ELF-1 (cell line): ENCODE measurements at places on chromosomes 7 and 10.

DNA sequence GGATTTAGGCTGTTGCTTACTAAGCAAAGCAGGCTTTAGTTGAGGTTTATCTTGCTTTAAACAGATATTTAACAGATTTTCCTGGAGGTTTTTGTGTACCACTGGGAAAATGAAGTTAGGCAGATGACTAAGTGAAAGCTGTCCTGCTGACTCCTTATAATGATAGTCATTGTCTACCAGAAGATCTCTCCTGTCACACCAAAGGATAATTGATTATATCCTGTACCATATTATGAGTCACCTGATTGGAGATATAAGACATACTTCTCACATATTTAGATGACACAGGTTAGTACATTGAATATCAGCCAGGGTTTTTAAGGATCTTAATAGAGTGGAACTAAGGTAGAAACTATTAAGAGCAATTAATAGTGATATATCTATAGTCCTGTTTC, 68.4 kb downstream of the PTEN start:
- DNase-seq: no peak

- DNase-seq: no peak
Measured at GRCh38 chr7:4236389-4236788, 445.7 kb upstream of the FOXK1 start.

GRCh38 chr10:110522365-110522988, 24.8 kb downstream of the DUSP5 start:
- no peak for DNase-seq

- no peak for DNase-seq
Measured at GRCh38 chr7:74051193-74051592, 23.2 kb downstream of the ELN start.

DNA sequence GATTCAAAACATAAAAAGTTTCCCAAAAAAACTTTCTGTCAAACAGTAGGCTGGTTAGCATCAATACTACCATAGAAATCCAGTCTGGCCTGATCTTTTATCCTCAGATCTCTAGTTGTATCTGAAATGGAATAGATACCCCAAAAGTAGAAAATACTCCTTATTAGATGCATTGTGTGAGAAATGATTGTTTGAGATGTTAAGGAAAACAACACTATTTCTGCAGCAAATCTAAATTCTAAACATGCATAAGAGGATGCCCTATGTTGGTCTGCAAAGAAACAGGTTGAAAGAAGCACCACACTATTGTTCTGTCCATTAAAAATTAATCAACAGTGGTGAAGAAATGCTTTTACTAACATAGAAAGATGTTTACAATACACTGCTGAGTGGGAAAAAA, 121.0 kb downstream of the NPY start:
- DNase-seq: no peak

DNA sequence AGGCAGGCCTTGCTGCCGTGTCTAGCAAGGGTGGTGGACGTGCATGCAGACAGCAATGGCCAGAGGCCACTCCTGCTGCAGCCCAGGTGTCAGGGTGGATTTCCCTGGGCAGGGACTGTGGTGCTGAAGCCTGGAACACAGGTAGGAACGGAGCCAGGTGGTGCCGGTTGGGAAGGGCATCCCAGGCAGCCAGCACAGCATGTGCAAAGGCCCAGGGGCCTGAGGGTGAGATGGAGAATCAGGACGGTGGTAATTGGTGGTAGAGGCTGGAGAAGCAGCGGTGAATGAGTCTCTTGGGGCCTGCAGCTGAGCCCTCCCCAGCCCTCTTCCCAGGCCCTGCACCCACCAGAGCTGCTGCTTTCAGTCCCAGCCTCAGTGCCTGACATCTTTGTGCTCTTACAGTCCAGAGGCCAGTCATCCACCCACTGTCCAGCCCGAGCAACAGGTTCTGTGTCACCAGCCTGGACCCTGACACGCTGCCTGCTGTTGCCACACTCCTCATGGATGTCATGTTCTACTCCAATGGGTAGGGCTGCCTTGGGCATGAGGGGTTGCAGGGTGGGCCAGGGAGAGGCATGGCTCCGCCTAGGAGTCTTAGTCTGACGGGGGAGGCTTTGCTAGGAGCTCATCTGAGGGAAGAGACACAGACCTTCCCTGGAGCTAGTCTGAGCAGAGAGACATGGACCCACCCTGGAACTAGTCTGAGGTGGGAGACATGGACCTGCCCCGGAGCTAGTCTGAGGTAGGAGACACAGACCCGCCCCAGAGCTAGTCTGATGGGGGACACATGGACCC, 54.3 kb downstream of the CASTOR2 start:
- DNase-seq: no peak

GRCh38 chr7:46034056-46034768, 113.1 kb upstream of the IGFBP3 start:
- no peak for DNase-seq

GRCh38 chr10:118076705-118077104, 30.0 kb upstream of the RAB11FIP2 start:
- no peak for DNase-seq

- DNase-seq: no peak
Measured at GRCh38 chr10:86730227-86730626, 26.2 kb upstream of the BMPR1A start.

DNA sequence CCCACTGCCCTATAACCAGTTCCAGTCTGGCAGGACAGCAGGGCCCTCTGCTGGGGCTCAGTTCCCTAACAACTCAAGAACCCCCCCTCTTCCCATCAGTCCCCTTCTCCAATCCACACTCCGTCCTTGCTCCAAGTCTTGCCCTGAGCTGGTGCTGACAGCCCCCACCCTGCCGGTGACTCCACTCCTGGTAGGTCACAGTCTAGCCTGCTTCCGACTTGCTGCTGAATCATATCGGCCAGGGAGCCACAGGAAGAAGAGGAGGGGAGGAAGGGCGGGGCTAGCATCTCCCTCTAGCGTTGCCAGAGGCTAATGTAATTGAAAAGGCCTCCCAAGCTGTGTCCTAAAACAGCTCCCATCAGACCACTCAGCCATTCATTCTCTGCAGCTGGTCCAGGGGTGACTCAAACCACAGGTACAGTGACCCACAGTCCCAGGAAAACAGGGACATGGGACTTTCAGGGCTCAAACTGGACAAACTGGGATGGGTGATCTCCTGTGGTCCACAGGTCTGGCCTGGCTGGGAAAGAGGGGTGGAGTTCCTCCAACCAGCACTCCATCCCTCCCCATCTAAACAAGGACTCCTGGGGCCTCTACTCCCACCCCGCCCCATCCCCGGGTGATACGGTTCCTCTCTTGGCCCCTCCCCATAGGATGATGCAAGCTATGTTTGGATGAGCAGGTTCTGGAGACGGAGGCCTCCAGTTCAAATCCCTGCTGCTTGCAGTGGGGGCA, 158.8 kb downstream of the SH3PXD2A start:
- peak; percentile 88 for DNase-seq

DNA sequence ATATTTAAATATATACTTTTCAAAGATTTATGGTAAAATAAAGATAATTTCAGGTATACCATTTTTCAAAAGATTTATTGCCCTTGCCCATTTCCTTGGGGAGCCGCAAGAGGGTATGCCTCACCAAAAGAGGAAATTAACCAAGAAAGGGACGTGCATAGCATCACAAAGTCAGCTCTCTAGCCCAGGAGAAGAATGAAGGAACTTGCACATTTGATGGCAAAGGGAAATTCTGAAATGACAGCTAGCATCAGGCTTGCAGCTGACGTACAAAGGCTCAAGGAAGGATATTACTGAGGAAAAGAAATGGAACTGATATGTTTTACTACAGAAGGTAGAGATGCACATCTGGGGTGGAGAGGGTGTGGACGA, 93.6 kb upstream of the RSU1 start:
- no peak for DNase-seq

GRCh38 chr7:92598310-92598981, 8.3 kb upstream of the FAM133B start:
- no peak for DNase-seq

- no peak for DNase-seq
Measured at GRCh38 chr7:46900312-46901263, 681.3 kb downstream of the TNS3 start.

DNA sequence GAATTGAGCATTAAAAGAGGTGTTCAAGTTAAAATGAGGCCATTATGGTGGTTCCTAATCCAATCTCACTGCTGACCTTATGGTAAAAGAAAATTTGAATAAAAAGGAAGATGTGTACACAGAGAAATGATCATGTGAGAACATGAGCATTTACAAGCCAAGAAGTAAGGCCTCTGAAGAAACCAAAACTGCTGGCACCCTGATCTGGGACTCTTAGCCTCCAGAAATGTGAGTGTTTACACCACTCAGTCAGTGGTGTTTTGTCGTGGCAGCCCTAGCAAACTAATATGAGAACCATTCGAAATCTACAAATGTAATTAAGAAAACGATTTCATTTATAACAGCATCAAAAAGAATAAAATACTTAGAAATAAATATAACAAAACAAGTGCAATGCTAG, 6.8 kb upstream of the PLXDC2 start:
- DNase-seq: no peak

DNA sequence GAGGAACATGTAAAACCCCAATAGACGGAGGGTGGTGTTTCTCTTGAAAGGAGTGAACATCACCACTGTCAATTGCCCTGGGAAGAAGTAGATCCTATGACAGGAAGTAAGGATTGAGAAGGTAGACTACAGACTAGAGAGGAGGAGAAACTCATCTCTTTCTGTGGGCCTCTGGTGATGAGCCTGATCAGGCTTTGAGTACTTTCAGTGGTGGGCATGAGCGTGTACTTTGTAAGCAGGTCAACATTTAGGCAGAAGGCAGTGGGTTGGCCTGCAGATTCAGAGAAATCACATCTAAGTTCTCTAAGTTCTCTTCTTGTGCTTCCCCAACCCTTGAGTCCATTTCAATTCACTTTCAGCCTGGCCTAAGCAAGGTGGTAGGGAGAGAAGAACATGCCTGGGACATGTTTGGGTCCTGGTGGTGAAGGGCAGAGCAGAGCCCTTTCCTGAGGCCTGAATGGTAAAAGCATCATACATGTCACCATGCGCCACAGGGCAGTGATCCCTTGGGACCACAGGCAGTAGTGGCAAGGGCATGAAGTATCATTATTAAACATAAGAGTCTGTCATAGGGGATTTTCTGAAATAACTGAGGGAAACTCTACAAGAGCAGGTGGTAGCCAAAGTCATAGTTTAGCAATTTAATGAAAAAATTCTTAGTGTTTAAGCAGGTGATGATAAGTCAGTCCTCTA, 56.4 kb upstream of the ANKRD1 start:
- no peak for DNase-seq

DNA sequence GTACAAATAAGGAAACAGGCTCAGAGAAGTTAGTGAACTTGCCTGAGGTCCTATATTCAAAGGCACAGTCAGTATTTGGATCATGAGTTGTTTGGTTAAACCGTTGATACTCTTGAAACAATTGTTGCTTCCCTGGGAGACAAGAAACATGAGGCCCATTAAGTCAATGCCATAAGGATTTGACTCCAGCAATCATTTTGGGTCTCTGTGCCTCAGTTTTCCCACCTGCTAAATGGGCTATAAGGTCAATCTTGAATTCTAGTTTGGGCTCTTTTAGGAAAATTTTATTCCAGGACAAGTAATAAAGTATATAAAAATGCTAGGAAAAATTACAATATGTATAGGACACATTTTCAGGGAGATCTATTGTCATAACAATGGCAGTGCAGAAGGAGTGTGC, 202.1 kb downstream of the TMEM26 start:
- DNase-seq: no peak

DNA sequence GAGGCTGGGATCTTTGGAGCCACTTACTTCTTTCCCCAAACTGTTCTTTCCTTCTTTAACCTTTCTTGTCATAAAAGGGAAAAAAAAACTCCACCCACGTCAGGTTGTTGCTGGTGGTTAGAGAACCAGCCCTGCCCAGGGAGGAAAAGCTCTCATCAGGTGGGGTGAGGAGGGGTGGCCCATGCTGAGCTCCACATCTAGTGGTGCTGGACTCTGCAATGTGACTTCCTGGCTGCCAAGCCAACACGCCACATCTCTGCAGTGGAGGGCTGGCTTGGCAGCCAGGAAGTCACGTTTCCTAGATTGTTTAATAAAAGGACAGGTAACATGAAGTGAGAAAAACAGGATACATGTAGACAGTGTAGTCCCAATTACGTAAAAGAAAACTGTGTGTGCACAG, 37.4 kb downstream of the WIPF3 start:
- no peak for DNase-seq

- no peak for DNase-seq
Measured at GRCh38 chr7:41420421-41420820, 282.5 kb downstream of the INHBA start.

DNA sequence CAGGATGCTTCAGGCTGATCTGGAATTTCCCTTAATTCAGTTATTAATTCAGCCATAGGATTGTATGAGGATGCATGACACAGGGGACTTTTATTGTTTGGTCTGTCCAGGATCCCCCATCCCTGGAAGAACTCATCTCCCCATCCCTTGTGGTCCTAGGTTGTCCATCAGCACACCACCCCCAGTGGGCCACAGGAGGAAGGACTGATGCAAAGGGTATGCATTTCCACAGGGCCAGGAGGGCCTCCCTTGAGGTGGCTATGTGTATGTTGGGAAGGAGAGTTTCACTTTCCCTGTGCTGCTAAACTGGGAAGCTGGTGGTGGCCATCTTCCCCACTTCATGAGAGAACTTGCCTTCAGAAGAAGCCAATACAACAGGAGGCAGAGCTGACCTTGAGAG, 44.6 kb upstream of the GRB10 start:
- DNase-seq: no peak

DNA sequence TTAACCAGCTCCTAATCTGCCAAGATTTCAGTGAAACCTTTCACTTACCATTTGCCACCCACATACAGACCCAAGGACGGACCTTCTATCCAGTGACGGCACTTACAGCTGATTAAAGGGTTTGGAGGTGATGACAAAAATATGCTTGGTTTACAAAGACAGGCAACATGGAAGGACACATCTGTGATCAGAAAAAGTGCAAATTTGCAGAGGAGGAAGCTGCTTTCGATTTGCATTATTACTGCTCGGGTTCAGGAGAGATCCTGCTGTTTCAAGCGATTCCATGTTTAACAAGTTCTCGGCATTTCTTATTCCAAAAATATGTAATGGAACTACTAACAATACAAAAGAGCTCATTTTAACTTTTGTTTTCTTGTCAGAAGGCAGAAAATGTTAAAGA, 109.0 kb downstream of the JAZF1 start:
- no peak for DNase-seq

DNA sequence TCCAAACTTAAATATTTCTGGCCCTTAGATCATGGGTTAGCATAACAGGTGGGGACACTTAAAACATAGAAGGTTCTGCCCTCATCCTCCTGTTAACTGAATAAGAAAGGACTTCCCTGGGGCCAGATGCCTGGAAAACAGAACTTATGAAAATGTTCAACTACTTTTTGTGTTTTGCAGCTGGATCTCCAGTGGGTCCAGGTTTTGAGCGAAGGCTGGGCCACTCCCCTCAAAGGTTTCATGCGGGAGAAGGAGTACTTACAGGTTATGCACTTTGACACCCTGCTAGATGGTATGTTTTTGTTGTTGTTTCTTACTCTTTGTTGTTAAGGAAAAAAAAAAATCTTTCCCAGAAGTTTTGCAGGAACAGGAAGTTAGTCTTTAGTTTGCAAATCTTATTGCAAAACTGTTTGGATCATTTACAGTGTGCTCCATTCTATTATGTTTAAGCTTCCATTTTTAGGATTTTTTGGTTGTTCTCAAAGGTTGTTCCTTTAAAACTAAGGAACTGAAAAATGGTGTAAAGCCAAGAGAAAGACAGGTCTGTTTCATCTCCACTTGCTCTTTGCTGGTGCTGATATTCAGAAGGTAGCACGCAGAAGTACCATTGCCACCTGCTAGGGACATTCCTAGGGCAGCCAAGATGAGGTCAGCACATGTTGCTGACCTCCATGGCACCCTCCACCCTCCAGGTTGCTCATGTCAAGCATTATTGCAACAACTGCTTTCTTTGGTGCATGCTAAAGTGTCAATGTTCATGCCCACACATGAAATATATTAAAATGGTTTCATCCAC, 56.1 kb downstream of the PAPSS2 start:
- DNase-seq: no peak

- DNase-seq: no peak
Measured at GRCh38 chr10:113309791-113310190, 243.1 kb upstream of the HABP2 start.
